T1000 (cell line): ENCODE measurements at places on chromosomes 2 and 18.

GRCh38 chr18:39403121-39403520 lies 1837.5 kb upstream of the CELF4 start:
- no peak for DNase-seq

GRCh38 chr2:8458503-8459459 lies 223.1 kb upstream of the ID2 start:
- DNase-seq, result no peak

DNA sequence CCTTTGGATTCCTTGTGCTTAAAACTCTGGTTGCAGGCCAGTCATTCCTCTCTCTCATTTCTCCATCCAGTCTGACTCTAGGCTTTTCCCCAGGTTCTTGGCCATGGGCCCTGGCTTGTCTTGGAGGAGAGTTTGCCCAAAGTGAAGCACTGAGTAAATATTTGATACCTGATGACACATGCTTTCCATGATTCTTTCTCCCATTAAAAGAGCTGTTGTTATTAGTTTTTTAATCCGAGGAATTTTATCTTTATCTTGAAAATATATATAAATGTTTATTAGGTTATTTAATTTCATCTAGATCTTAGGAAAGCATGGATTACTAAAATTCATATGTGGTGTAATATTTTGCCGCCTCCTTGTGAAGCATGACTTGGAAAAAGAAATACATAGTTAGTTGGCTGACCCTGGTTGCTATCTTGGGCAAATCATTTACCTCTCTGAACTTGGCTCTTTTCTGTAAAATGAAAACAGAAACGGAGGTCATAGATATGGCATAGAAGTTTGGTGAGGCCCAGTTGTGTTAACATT lies 650.1 kb downstream of the SLC4A3 start:
- DNase-seq, result peak; percentile 38

- DNase-seq, result no peak
Measured at GRCh38 chr18:47050468-47050867, 15.0 kb upstream of the ELOA2 start.

- DNase-seq, result no peak
Measured at GRCh38 chr2:26414311-26414710, 12.6 kb downstream of the DRC1 start.

DNA sequence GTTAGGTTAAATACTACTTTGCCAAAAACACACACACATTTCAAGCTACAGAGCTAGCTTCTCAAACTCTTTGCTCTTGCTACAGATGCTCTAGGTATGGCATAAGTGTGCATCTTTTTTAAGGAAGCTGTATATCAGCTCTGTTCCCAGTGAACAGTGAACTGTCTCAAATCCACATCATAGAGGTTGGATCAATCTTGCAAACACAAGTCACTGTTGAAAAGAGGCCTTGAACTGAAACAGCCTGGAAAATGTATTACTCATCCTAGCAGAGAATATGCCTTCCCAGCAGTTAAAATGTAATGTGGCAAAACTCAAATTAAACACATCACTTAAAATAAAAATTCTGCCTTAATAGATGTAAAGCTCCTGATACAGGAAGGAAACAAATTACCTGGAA lies 151.8 kb downstream of the WDPCP start:
- no peak for DNase-seq

DNA sequence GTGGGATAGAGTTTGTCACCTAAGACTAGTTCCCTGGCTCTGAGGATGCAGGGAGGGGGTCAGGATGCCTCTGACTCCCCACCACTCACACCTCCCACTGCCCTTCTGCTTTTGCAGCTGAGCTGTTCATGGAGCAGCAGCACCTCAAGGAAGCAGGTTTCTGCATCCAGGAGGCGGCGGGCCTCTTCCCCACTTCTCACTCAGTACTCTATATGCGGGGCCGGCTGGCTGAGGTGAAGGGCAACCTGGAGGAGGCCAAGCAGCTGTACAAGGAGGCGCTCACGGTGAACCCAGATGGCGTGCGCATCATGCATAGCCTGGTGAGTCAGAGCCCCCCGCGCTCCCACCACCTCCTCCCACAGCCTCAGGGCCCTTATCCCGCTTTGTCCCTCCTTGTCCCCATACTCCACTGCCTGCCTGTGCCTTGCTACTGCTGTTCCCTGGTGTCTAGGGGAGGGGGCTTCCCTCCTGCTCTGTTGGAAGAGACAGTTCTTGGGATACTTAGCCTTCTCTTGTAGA lies 94.4 kb downstream of the STPG4 start:
- no peak for DNase-seq

DNA sequence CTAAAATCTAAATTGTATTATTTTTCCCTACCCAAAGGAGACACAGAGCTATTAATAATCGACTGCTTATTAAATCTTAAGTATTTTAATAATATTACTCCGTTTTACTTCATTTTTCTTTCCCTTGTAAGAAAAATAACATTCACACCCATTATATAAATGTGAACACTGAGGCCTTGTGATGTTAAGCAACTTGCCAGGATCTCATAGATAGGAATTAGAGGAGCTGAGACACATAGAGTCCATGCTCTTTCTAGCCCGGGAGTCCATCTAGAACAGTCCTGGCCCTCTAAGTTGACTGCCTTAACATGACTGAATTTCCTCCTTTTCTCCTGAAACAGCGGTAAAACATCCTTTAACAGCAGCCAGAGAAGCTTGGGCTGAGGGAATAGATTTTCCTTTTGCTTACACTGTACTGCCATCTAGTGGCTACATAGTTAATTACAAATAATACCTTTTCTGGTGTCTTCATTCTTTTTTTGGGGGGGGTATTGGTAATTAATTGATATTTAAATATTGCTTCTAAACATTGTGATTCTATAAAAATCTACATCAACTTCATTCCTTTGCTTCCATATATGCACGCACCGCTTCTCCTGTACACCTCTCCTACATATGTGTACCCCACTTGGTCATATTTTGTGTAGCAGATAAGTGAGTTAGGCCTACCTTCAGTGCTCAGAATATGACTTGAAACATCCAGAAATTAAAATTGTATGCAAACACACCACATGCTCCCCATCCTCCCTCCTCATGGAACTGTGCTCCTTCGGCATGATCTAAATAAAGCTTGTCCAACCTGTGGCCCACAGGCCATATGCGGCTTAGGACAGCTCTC lies 125.8 kb upstream of the HNMT start:
- peak; percentile 2 for DNase-seq

GRCh38 chr2:161745866-161746614 lies 121.8 kb downstream of the SLC4A10 start:
- no peak for DNase-seq

DNA sequence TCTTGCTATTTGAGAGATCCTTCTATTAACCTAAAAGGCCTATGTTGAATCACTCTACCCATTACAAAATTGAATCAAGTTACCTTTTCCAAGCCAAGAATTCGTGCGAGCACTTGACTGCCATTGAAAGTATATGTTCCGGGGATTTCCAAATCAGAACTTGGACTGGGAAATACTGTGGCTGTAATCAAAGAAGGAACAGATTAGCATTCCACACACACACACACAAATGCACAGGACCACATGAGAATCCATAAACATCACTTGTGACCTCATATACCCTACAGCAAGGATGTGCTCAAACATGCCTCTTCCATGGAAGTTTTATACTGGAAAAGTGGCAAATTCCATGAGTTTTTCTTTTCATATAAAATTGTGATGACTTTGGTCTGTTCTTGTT lies 86.0 kb downstream of the ABCA12 start:
- DNase-seq, result no peak
